ENCODE measurements at places on chromosomes 6 and 20.

DNA sequence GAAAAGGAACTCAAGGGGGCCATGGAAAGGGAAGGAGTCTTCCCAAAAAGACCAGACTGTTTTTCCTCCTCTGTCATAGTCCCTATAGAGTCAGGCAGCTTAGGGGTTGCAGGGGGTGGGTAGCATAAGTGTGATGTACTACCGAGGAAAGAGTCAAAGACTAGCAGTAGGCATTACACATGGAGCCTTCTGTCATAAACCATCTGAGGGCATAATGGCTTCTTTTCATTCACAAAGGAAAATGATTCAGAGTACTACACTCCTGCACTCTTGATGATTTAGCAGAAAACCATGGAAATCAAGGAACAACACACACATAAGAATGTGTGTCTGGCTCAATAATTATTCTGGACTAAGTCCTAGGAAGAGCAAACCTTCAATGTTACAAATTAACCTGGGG lies 14.9 kb downstream of the PLN start:
- no peak for DNase-seq

GRCh38 chr6:54903884-54904283 lies 57.3 kb downstream of the FAM83B start:
- DNase-seq: no peak

GRCh38 chr6:8707956-8708772 lies 272.8 kb upstream of the SLC35B3 start:
- no peak for DNase-seq

DNA sequence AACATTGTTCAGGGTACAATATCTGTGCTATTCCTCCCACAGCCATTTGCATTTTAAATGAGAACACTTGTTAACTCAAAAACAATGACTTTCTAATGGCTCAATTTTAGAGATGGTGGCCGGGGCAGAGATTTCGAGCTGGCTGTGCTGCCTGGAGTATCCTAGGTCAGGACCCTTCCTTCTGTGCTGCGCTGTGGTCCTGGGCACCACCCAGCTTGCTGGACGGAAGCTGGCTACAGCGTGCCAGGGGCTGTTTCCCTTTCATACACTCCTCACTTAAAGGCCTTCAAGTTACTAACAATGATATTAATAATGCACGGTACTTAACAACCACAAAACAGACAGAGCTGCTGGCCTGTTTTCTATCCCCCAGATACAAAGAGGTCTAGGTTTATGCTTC lies 194.4 kb upstream of the CST7 start:
- no peak for DNase-seq

DNA sequence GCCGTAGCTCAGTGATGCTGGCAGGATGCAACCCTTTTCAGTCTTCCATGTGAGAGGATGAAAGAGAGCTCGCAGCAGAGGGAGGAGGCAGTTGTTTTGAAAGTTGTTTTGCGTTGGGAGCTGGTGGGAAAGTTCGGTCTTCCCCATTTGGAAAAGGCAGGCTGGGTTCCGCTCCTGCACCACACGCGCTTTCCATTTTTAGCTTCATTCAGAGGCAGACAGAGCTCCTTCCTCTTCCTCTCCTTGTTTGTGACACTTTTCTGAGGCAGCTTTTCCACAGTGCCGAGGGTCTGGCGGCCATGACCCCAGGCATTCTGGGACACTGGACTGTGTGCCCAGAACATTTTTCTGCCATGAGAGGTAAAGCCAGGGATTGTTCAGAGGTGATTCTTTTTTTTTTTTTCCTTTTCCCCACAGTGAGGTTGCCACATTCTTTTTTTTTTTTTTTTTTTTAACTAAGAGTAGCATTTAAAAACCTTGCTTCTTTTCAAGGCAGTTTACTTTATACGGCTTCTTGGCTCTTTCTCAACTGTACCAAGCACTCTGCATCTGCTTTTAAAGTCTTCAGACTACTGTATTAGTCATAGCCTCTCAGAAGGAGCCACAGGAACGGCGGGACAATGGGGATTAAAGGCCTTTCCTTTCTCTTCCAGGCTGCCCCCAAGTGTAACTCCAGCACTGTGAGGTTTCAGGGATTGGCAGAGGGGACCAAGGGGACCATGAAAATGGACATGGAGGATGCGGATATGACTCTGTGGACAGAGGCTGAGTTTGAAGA lies 1.6 kb downstream of the PRDM1 start:
- no peak for DNase-seq

GRCh38 chr6:30735668-30736314 lies 6.7 kb downstream of the FLOT1 start:
- DNase-seq: no peak
